M059J (cell line): ENCODE measurements at places on chromosomes 5 and 9.

DNA sequence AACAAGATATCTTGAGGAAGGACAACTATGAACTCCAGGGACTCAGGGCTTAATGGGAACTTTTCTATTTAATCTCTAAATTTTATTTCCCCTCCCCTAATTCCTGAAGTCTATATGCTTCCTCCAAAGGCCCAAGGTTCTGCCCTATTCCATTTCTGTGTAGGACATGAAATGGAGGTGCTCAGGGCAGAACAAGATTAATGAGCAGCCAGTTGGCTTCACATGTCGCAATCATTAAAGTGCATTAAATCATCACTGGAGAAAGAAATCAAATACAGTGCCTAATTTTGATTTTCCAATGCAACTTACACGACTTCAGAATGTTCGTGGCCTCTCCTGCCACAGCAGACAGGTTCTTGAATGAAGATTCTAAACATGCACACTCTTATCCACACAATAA, 862.1 kb downstream of the PTPRD start:
- no peak for DNase-seq

DNA sequence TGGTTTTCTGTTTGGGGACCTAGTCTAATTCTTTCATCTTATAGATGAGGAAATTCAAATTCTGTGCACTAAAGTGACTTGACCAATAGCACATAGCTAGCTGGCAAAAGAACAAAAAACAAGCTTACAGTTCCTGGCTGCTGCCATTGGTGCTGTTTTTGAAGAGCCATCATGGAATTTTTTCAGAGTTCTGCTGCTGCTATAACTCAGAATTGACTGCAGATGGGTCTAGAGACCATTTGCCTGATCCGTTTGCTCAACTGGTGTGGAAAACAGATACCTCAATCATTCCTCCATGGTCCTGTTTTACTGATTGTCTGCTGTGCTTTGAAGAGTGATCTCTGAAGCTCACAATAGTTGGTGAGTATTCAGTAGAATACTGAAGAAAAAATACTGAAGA, 15.2 kb downstream of the FBXL7 start:
- no peak for DNase-seq

DNA sequence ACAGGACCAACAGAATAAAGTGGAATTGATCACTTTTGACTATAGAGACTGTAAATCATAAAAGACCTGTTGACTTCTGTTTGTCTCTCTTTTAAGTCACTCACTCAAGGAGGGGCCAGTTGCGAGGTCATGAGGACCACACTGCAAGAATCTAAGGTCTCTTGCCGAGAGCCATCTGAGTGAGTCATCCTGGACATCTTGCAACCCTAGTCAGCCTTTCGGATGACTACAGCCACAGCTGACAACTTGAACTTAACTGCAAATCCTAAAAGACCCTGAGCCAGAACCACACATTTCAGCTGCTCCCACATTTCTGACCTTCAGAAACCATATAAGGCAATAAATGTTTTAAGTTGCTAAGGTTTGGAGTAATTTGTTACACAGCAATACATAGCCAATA, 129.7 kb upstream of the RAD23B start:
- peak; percentile 70 for DNase-seq

DNA sequence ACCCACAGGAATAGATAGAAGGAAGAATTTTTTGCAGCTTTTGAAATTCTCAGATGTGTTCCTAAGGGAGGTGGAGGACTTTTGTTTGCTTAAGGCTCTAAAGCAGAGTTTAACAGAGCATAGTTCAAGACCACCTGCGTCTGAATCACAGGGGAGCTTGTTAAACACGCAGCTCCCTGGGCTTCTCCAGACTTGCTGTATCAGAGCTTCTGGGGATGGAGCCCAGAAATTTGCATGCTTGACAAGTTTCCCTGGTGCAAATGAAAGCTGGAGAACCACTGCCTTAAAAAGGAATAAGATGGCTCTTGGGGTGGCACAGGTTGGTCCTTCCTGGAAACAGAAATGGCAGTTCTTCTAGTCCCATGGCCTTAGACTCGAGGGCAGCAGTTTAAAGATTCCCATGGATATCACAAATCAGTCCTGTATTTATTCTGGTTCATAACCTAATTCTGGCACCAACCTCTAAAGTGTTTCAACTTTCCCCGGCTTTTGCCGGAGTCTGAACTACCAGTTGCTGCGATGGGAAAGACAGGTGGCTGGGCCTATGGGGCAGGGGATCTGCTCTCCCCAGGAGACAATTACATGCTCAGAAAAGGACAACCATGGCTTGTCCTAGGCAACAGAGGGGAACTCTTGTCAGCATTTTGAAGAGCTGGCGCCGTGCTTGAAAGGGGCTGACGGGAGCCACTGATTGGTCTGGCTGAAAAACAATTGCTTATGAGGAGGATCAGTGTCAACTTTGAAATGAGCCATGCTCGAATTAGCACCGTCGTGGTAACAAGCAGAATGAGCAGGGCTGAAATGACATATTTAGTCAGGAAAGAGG, 599.6 kb downstream of the CCDC171 start:
- no peak for DNase-seq

GRCh38 chr9:122186301-122186700, 26.6 kb downstream of the MORN5 start:
- no peak for DNase-seq

DNA sequence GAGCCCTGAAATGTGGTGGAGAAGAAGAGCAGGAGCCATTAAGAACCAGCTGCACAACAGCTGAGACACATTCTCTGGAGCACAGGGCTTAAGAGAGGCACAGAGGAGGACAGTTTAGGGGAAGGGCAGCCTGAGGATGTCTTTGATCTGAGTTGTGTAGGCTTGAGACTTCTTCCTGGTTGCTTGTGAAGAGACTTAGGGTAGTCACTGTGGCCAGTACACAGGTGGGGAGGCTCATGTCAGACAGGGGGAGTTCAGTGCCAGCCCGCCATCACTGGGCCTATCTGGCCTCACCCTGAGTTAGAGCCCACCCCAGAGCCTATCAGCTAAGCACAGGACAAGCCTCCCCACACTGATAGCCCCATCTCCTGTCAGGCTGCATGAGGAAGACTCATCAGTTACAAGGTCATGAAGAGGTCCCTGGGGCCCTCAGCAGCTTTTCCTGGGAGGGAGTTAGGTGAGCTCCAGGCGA, 19.8 kb downstream of the SLC22A4 start:
- no peak for DNase-seq
